ENCODE measurements at places on chromosomes 6 and 20. TPM values are rescaled to one million over a fixed set of nuclear protein-coding genes. Genes with fewer than 3 reads are reported as not detected.
A peak's percentile ranks its signal among the peaks of the same experiment; 100 is the strongest.

The C6orf163 gene
- 1.3 TPM for total RNA-seq

The DTD1 gene
- 21.2 TPM for total RNA-seq

The BPIFB4 gene
- not detected for total RNA-seq

The OTOR gene
- not detected for total RNA-seq

- H3K4me1 ChIP-seq: no peaks in the 10 kb centered on the region
- no peak overlapping the region for H3K27ac ChIP-seq
- no peak overlapping the region for H3K4me3 ChIP-seq
- no peaks in the 10 kb centered on the region for H3K36me3 ChIP-seq
- no peaks in the 10 kb centered on the region for H3K27me3 ChIP-seq
Measured at GRCh38 chr6:105779110-105779509, 307.0 kb upstream of the PRDM1 start.

- DNase-seq: peak; percentile 51
- no peaks in the 10 kb centered on the region for H3K27me3 ChIP-seq
- H3K4me3 ChIP-seq: peak overlapping the region; percentile 36
- no peaks in the 10 kb centered on the region for H3K36me3 ChIP-seq
- no peaks in the 10 kb centered on the region for H3K4me1 ChIP-seq
Measured at GRCh38 chr20:5504061-5504739, 187.4 kb upstream of the PROKR2 start.

DNA sequence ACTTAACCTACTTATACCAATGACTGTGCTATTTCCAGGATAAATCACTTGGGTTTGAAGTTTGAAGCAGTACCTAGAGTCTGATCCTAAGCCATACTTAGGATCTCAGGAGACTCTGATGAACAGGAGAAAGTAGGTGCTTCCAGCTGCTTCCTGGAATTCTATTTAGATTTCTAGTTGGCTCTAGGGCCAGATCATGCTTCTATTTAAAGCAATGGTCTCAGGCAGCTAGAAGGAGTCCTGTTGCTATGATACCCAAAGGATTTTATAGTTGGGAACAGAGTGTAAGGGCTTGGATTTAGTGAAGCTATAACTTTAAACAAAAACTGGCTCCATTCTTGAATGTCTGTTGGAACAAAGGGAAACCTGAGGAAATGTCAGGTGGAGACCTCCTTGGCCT lies 52.4 kb upstream of the TINAG start:
- H3K27me3 ChIP-seq: no peaks in the 10 kb centered on the region
- H3K4me3 ChIP-seq: no peak overlapping the region
- no peaks in the 10 kb centered on the region for H3K4me1 ChIP-seq
- H3K36me3 ChIP-seq: no peaks in the 10 kb centered on the region
- no peak for DNase-seq

GRCh38 chr6:144315981-144316861 lies 31.1 kb downstream of the UTRN start:
- no peak overlapping the region for H3K4me3 ChIP-seq
- no peaks in the 10 kb centered on the region for H3K36me3 ChIP-seq
- H3K27ac ChIP-seq: no peak overlapping the region
- H3K4me1 ChIP-seq: no peaks in the 10 kb centered on the region
- no peak for DNase-seq

- H3K4me1 ChIP-seq: no peaks in the 10 kb centered on the region
- no peak for DNase-seq
- H3K4me3 ChIP-seq: no peak overlapping the region
- H3K27me3 ChIP-seq: no peaks in the 10 kb centered on the region
Measured at GRCh38 chr20:48008850-48009515, 223.7 kb upstream of the SULF2 start.

DNA sequence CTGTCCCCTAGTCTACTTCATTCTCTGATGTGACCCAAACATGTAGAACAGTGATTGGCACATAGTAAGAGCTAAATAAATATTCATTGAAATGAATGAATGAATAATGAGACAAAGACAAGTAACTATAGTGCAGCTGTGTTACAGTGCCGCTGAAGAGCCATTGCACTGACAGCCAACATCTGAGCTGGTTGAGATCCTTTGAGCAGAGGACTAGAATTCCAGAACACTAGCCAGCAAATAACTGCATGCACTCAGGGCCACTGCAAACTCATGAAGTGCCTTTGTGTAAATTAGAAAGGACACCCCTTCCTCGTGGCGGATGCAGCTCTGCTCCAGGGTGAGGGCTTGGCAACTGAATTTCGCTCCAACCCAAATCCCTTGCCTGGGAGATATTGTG lies 230.3 kb upstream of the CDYL start:
- no peak for DNase-seq
- H3K27ac ChIP-seq: no peak overlapping the region

- H3K27ac ChIP-seq: no peak overlapping the region
- no peaks in the 10 kb centered on the region for H3K27me3 ChIP-seq
- peaks cover under 1% of the 10 kb centered on the region for H3K36me3 ChIP-seq
- H3K4me1 ChIP-seq: no peaks in the 10 kb centered on the region
- H3K4me3 ChIP-seq: no peak overlapping the region
Measured at GRCh38 chr20:10634683-10635411, 39.0 kb downstream of the JAG1 start.

- no peaks in the 10 kb centered on the region for H3K27me3 ChIP-seq
- no peaks in the 10 kb centered on the region for H3K4me1 ChIP-seq
- H3K4me3 ChIP-seq: no peak overlapping the region
- H3K36me3 ChIP-seq: no peaks in the 10 kb centered on the region
- no peak for DNase-seq
- no peak overlapping the region for H3K27ac ChIP-seq
Measured at GRCh38 chr20:1901704-1902103, 6.5 kb downstream of the SIRPA start.

- no peak overlapping the region for H3K4me3 ChIP-seq
- no peaks in the 10 kb centered on the region for H3K27me3 ChIP-seq
- H3K36me3 ChIP-seq: no peaks in the 10 kb centered on the region
- no peaks in the 10 kb centered on the region for H3K4me1 ChIP-seq
- no peak for DNase-seq
- no peak overlapping the region for H3K27ac ChIP-seq
Measured at GRCh38 chr6:24478903-24479302, 10.5 kb downstream of the GPLD1 start.
